Lung microvascular endothelial cell (primary cell): ENCODE measurements at places on chromosomes 16 and 17.
A peak's percentile ranks its signal among the peaks of the same experiment; 100 is the strongest.

DNA sequence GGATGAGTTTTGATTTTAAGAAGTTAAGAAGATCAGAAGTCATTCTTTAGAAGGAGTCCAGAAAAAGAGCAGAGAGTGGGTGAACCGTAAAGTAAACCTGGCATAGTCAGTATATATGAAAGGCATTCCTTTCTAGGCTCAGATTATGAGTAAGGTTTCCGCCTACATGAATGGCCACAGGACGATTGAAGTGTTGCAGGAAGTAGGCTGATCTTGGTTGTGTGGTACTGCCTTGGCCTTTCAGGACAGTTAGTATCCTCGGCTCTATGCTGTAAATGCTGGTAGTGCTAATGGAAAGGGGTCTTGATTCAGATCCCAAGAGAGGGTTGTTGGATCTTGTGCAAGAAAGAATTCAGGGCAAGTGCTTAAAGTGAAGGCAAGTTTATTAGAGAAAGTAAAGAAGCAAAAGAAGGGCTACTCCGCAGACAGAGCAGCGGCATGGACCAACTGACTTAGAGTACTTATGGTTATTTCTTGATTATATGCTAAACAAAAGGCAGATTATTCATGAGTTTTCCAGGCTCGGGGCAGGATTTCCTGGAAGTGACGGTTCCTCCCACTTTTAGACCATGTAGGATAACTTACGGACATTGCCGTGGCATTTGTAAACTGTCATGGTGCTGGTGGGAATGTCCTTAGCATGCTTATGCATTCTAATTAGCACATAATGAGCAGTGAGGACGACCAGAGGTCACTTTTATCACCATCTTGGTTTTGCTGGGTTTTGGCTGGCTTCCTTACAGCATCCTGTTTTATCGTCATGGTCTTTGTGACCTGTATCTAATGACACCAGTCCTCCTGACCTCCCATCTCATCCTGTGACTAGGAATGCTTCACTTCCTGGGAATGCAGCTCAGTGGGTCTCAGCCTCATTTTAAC lies 164.8 kb downstream of the SNX29 start:
- peak; percentile 74 for DNase-seq

DNA sequence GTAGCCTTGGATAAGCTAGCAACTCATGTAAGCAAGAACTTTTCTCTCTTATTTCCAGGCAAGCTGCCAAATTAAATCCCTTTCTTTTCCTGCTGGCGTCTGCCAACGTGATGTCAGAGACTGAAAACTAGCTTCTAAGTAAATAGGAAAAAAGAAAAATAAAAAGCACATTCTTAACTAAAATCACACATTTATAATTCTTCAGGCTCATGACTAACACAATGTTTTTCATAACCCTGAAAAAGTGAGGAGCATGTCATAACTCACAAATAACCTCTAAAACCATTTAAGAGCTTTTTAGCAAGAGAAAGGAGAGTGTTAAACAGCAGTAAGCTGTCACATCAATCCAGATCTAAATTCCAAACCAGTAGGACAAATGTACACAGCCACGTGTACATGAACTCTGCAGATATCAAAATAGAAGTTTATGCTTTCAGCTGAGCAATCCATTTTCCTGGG lies 110.0 kb downstream of the N4BP1 start:
- DNase-seq = peak; percentile 89

- no peak for DNase-seq
These were observed 404 bp downstream of the EMC6 start for GRCh38 chr17:3669085-3669347.

DNA sequence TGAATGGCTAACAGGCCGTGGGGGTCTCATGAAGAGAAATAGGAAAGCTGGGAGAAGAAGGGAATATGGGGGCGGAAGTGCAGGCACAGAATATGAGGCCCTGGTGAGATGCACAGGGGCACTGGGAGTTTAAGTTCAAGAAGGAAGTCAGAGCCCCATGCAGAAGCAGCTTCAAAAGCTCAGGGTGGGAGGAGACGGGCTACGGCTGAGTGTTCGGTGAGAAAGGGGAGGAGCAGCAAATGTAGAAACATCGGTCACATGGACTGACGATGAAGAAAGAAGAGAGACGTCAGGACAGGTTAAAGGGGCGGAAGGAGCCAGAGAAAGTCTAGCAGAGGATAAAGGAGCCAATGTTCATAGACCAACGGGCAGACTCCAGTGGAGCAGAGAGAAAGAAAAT lies 204.5 kb upstream of the ZFHX3 start:
- DNase-seq = no peak

DNA sequence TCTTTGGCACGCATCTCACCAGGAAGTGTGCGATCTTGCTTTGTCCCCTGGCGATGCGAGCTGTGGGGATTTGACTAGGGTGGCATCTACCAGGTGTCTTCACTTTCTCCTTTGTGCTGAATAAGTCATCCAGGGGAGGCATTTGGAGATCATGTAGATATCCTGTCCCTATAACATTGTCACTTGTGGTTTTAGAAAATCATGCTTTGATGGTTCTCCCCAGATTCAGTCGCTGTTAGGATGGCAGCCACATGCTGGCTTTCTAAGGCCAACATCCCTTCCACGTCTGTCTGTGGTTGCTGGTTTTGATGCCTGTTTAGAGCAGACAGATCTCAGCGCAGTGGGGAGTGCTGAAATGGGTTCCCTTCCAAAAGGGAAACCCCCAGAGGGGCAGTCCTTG lies 2.5 kb downstream of the ADAD2 start:
- no peak for DNase-seq

GRCh38 chr17:6243186-6243585 lies 173.0 kb downstream of the WSCD1 start:
- no peak for DNase-seq

DNA sequence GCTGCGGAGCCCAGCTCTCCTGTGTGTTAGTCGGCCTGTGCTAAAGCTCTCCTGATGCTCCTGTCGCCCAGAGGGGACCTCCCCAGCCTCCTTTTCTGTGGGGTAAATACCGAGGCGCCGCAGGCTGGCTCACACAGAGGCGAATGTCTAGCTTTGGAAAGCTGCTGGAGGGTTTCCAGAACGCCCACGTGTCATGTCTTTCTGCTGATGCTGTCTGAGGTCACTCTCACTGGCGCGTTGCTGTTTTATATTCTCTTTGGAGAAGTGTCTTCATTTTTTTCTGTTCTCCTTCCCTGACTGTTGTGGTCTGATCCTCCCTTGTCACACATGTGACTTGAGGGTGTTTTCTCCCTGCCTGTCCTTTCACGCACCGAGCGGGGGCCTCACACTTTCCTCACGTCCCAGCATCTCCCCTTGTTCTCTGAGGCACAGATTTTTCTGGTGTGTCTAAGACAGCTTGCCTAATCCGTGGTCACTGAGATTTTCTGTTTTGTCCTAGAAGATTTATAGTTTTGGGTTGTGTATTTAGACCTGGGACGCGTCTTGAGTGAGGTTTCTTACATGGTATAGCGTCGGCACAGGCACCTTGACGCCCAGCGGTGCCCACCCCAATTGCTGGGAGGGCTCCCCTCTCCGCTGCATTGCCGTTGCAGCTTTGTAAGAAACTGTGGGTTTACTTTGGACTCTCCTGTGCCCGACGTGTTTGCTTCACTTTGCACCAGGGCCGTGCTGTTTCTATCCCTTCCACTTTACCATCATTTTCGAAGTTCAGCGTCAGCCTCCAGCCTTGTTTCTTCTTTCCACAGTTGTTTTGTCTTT lies 92.1 kb upstream of the ZNF750 start:
- DNase-seq = no peak

- no peak for DNase-seq
These were observed 102.1 kb upstream of the HS3ST2 start for GRCh38 chr16:22711847-22712246.

DNA sequence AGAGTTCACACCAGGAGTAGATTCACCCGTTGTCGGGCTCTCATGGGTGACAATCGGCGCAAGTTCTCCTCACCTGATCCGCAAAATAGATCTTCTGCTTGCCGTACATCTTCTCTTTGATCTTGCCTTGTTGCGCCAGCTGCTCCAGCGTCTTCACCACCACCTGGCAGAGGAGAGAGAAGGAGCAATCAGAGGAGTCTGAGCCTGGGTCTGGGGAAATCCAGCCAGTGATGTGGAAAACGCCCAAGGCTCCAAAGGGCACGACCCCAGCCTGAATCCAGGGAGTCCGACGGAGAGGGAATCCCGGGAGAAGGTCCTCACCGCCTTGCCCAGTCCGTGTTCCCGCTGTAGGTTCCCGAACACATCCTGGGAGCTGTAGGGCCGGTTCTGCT lies 393 bp downstream of the PSMC3IP start:
- DNase-seq = no peak

DNA sequence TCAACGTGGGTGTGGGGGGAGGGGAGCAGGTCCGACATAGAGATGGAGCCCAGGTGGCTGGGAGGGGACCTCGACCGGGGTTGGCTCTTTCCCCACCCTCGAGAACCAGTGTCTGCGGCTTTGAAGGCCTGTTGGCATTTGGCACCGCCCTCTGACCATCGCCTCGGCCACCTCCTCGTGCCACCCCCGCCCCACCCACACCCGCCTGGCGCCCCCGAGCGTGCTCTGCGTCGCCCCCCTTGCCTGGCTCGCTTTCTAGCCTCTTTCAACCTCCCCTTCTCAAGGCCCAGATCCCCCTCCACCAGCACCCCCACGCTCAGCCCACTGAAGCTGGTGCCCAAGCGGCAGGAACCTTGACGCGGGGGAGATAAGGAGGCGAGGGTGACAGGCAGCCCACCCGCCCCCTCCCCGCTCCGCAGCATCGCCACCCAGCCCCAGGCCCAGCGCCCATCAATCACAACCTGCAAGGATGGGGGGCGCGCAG lies 619 bp downstream of the CACNB1 start:
- DNase-seq = no peak

DNA sequence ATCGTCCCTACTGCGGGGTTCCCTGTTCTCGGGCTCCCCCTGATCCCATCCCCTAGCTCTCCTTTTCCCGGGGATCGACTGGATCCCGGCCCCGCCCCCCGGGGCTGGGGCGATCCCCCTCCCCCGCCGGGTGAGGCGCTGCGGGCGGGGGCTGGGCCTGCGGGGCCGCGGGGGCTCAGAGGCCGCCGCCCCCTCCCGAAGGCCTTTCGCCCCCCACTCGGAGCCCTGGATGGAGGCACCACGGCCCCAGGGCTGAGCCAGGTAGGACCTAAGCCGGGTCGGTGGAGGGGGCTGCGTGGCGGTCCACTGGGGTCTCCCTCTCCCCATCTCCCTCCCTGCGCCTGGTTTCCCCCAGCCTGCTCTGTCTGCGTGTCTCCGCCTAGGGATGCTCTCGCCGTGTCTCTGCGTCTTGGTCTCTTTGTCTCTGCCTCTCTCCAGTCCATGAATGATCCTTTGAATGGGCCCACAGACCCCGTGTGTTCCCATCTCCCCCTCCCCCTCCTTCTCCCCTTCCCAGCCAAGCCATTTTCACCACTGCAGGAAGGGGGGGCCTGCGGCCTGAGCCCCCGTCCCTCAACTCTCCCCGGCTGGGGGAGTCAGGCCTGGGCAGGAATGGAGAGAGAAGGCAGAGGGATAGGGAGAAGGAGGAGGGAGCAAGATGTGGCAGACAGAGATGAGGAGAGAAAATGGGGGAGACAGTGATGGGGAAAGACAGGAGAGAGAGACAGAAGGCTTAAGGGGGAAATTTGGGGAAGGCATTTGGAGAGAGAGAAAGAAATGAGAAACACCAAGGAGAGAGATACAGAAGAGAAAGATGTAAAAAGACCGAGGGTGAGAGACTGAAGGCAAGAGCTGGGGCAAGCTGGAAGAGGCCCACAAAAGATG lies 1.7 kb upstream of the TMEM256 start:
- no peak for DNase-seq

DNA sequence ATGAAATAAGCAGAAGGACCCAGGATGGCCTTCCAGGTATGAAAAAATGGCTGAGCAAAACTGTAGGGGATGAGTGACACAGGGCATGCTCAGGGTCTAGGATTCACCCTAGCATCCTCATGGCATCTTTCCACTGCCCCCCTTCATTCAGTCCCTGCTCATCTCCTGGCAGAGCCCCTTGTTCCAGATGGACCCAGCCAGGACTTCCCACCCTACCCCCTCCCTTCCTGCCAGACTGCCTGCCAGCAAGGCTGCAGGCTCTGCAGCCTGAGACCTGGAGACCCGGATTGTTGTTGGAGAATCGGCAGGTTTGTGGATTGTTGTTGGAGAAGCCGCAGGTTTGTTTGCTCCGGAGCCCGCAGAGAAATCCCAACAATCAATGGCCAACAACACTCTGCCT lies 6.6 kb downstream of the SEZ6 start:
- DNase-seq = no peak
